Temporal lobe (tissue), 4 donors: ENCODE measurements at places on chromosomes 16 and 17. TPM values are rescaled to one million over a fixed set of nuclear protein-coding genes. Genes with fewer than 3 reads are reported as not detected.

IL21R gene
- total RNA-seq, result under 0.01 TPM

CDC6 gene
- 2.0 TPM for total RNA-seq

PSKH1 gene
- 5.9 TPM for total RNA-seq

ZNF597 gene
- 3.2 TPM for total RNA-seq

GPRC5C gene
- total RNA-seq, result 4.2 TPM

SGF29 gene
- total RNA-seq, result 8.9 TPM

GSG1L gene
- 3.7 TPM for total RNA-seq

SLC5A10 gene
- total RNA-seq, result not detected

CDH16 gene
- not detected for total RNA-seq

PDE6G gene
- not detected for total RNA-seq

SLC43A2 gene
- 11.8 TPM for total RNA-seq

MAP2K3 gene
- 3.7 TPM for total RNA-seq

GNGT2 gene
- 0.25 TPM for total RNA-seq

MEOX1 gene
- total RNA-seq, result 0.25 TPM

NPIPA7 gene
- 2.0 TPM for total RNA-seq

TNS4 gene
- not detected for total RNA-seq

KRTAP4-3 gene
- total RNA-seq, result not detected
